ENCODE measurements at places on chromosomes 4 and X.
A peak's percentile ranks its signal among the peaks of the same experiment; 100 is the strongest.

DNA sequence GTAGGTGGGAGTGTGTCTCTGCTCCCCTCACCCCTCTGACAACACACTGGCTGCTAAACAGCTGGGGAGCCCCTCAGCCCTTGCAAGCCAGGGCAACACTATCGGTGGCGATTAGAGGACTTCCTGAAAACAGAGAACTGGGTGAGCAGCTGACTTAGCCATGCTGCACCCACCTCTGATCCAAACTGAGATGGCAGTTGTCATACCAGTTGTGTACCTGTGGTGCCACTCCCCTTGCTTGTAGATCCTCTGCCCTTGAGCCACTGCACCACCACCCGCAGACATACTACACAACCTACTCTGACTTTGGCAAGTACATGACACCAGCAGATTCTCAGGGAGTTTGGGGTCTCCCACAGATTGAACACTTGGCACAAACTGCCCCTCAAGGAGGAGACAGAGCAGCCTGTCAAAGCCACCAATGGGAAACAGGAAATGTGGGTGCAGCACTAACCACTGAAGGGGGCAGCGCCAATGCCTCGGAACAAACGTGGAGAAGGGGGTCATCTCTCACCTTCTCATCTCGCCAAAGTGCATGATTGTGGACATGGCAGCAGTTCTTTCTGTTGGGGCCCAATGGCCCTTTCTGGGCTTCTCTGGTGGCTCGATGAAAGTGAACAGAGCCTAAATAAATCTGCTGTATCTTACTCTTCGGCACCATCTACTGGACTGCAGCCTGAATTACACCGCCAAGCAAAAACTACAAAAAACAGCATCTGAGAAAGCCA, 119.8 kb downstream of the NEK1 start:
- DNase-seq = peak; percentile 45

DNA sequence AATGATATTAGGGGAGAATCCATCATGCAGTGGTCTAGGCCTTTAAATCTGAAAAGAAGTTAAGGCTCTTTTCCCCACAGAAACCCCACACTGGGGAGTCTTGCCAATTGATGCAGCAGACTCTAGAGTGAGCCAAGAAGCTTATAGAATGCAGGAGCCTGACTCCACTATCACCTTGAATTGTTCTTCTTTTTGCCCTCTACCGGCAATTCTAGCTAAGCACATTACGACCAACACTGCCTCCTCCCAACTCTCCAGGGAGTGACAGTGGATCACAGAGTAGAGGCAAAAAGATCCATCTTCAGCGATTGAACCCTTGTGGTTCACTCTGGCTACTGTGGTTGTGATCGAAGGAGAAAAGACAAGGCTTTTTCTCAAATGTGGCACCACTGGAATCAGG, 331.5 kb downstream of the NKX6-1 start:
- DNase-seq = no peak

DNA sequence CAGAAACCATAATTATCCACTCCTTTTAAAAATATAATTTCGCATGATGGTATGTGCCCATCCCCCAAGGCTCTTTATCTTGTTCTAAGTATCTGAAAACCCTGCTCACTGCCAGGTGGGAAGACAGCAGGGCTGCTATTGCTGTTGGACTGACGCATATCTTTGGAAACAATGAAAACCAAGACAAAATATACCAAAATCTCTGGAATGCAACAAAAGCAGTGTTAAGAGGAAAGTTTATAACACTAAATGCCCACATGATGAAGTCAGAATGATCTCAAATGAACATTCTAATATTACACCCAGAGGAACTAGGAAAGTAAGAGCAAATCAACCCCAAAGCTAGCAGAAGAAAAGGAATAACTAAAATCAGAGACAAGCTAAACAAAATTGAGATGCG, 162.0 kb downstream of the FAM47B start:
- no peak for DNase-seq

DNA sequence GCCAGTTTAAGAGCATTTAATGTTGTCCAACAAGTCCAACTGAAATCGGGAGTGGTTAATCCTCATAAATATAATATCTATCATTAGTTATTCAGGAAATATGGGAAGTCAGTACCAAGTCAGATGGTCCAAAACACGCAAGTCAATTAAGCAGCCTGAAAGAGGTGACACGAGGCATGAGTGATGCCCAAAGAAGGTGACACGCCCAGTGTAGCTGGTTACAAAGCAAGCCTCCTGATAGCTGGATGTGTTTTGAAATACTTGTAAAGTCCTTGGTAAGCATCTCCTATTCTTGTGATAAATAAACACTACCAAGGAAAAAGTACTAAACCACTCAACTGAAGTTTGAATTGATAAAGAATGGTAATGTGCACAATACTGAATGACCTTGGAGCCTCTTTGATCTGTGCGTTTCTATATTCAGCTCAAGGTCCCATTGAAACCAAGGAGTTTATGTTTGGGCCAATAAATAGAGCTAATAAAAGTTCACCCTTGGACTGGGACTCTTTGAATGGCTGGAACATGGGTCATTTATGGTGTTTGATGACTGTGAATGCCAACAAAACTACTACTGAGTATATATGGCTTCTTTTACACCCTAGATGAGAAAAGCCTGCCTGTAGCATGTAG, 93.2 kb upstream of the KLF3 start:
- DNase-seq = no peak

- DNase-seq = no peak
Observed at GRCh38 chr4:120520761-120521160, 401.8 kb downstream of the PRDM5 start.

GRCh38 chrX:69615779-69616456, at the start of gene EDA:
EDA (plus strand) TSS chrX:69616113.
- peak; percentile 10 for DNase-seq

- DNase-seq = no peak
Observed at GRCh38 chr4:87745064-87745807, 54.1 kb upstream of the IBSP start.

- no peak for DNase-seq
Observed at GRCh38 chr4:147760695-147761094, 28.8 kb downstream of the ARHGAP10 start.

GRCh38 chr4:38677441-38677840, 13.4 kb downstream of the KLF3 start:
- DNase-seq = no peak
